Endothelial cell (in vitro differentiated cells): ENCODE measurements at places on chromosomes 3 and 15.

DNA sequence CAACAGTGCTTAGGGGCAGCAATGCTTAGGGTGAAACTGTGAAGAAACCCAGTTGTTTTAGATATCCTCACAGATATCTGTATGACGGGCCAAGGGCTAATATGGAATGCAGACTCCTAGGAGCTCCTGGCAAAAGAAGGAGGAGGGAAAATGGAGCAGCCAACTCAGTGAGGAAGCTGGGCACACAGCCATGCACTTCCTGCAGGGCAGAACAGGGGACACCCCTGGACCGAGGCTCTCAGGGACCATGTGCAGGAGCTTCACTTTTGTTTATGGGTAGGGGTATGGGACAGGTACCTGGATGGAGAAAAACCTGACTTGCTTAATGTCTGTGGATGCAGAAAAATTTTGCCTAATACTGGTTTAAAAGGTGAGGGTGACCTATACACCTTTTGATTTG is 20.2 kb downstream of the NIPA1 start:
- DNase-seq, result no peak

GRCh38 chr3:140844072-140844471 is 97.6 kb upstream of the SLC25A36 start:
- no peak for DNase-seq

- peak; percentile 47 for DNase-seq
These were observed 36.5 kb downstream of the ANAPC13 start for GRCh38 chr3:134449277-134449676.

- DNase-seq, result no peak
These were observed 145.8 kb downstream of the CBLB start for GRCh38 chr3:105722943-105723556.

- DNase-seq, result peak; percentile 96
These were observed 17.2 kb upstream of the USP3 start for GRCh38 chr15:63487076-63487757.

DNA sequence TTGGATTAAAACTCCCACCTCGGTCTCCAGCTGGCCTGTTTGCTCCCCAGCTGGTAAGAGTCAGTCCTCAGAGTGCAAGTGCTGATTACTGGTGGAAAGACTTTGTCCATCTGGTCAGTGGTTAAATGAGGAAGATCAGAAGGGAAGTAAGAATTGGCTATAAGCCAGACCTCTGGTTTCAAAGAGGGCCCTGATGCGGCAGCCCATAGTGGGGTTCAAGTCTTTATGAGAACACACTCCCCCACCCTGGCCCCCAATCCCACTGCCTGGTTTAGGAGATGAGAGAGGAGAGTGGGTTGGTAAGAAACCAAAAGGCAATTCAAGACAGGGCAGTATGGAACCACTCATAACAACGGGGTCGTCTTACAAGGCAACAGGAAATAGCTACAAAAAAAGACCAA is 65.0 kb downstream of the FRMD4B start:
- DNase-seq, result no peak

DNA sequence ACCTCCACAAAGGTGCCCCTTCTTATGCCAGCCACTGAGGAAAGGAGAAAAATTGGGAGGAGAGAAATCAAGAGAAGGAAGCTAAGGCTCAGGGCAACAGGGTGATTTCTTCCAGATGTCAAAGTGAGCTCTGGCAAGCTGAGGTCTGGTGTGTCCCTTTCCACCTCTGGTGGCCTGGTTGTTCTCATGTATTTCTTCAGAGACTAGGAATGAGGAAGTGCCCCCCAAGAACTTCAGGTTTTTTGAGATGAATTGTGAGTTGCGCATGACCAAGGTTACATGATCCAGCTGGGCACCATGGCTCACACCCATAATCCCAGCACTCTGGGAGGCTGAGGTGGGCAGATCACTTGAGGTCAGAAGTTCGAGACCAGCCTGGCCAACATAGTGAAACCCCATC is 5.6 kb downstream of the RAB6B start:
- no peak for DNase-seq

DNA sequence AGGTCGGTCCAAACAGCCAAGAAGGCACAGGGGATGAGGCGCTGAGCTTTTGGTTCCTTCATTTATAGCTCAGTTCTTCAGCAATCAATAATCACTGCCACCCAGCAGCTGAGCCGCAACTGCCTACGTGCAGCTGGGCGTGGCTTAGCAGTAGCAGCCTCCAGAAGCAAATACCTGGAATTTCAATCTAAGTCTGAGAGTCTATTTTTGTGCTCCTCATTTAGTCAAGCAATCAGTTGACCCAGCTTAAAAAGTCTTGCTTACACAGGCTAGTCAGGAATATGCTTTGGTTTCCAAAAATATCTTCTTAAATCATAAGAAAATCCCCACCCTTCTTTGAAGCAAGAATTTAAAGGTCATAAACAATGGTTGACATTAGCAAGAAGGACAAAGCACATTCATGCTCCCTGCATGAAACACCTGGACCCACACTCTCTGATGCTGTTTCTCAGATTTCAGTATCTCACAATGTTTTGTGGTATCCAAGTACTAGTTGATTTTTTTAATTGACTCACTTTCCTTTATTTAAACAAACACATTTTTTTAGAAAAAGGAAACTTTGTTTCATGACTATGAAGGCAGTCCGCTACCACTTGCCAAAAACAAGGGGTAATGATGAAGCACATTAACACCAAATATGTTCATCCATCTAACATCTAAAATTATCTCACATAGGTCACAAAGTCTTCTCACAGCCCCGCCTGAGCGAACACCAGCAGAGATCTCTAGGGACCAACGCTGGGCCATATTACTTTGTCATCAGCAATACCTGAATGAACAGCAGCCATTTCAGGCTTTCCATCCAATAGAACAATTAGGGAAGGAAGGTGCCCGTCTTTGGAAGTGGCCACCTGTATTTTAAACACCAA is 106.1 kb downstream of the OXNAD1 start:
- DNase-seq, result no peak

GRCh38 chr15:59550530-59550929 is 61.1 kb upstream of the GCNT3 start:
- DNase-seq, result no peak

- DNase-seq, result no peak
These were observed 321.8 kb downstream of the TIGIT start for GRCh38 chr3:114615523-114616085.

DNA sequence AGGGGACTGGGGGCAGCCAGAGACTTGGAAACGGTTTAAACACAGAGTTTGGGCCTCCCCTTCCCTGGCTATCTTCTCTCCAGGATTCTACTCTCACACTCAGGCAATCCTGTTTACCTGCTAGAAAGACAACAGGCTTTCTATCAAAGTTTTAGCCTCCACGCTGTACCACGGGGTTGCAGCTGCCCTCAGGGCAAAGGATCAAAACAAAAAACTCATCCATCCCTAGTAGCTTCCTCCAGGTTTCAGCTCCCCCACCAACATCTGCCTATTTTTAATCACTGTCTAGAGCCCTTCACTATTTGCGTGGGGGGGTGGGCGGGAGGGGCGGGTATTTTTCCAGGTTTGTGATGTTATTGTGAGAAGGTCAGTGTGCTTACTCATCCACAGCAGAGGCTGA is 286.8 kb upstream of the TRIM42 start:
- no peak for DNase-seq
